HEK293T (cell line): ENCODE measurements at places on chromosomes 5 and 9.

- no peak for DNase-seq
Measured at GRCh38 chr5:60577116-60577515, 122.8 kb downstream of the DEPDC1B start.

DNA sequence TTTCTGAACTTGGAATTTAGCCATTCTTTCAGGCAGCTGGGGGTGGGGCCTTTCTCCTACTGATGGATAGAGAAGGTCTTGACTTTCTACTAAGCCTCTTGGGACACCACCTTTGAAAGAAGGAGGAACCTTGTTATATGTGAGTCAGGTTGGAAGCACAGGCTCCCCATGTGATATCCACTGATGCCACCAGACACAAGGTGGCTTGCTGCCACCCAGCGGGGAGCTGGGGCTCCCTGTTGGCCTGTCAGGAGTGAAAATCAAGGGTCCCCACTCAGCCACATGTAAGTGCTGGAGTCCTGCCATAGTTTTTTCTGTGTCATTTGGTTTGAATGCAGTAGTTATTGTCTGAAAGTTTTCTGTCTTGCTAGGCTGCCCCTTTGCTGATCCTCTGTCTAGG, 252.4 kb upstream of the NFIL3 start:
- DNase-seq: no peak

- DNase-seq: no peak
Measured at GRCh38 chr9:95008151-95008771, 281.8 kb downstream of the AOPEP start.

DNA sequence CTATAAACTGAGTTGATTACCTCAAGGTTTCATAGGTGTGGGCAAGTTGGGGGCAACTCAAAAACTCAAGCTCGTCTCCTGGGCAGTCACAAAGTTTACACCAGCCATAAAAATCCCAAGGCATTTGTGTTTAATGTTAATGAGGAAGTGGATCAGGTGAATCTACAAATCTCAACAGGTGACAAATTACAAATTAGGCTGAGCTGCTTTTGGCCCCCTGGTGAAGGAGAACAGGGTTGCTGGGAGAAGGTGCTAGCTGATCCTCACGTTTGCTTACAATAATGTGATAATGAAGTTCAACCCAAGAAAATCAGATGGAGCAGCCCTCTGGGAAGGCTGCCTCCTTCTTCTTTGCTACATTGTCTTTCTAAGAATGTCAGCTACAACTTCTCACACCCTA, 488.4 kb upstream of the DMAC1 start:
- DNase-seq: no peak

DNA sequence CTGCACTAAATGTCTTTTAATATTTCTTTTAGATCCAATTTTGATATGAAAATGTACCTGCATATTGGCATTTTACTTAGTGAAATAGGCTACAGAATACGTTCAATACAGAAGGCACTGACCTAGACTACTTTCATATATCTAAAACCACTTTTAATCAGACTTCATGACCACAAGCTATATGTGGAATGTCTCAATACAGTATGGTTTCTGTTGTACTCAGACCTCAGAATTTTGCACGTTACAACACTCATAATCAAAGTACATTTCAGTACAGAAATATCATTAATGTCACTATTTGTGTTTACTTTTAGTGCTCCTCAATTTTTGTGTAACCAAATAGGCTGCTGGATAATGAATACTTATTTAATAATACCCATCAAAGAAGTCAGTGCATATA, 74.8 kb downstream of the MEF2C start:
- no peak for DNase-seq
